Mammary microvascular endothelial cell (primary cell): ENCODE measurements at places on chromosomes 4 and X. TPM values are rescaled to one million over a fixed set of nuclear protein-coding genes. Genes with fewer than 3 reads are reported as not detected.

Gene SPANXN3
- not detected in 2 replicates for total RNA-seq

Gene TLR6
- 1.3 and 1.4 TPM in 2 replicates for total RNA-seq

Gene ZNF157
- not detected in 2 replicates for total RNA-seq

Gene AMER1
- 1.2 and 1.4 TPM in 2 replicates for total RNA-seq

Gene XAGE1B
- total RNA-seq: not detected in 2 replicates

Gene IL13RA2
- total RNA-seq: 1.5 and 1.9 TPM in 2 replicates

Gene FOXP3
- total RNA-seq: 0.10 TPM in 1 of 2 replicates, not detected in the other

Gene PAGE4
- total RNA-seq: not detected in 2 replicates

Gene SYNPO2
- 0.27 and 0.30 TPM in 2 replicates for total RNA-seq

Gene ARR3
- not detected in 2 replicates for total RNA-seq

Gene ARMCX4
- 3.4 and 4.5 TPM in 2 replicates for total RNA-seq

Gene MAP9
- total RNA-seq: 0.07 and 0.30 TPM in 2 replicates

Gene AVPR2
- total RNA-seq: 0.47 TPM in 1 of 2 replicates, not detected in the other

Gene F8A3
- total RNA-seq: 5.9 and 6.1 TPM in 2 replicates

Gene MAGEC2
- not detected in 2 replicates for total RNA-seq

Gene TRIM2
- total RNA-seq: 14.1 and 19.1 TPM in 2 replicates

Gene PF4V1
- total RNA-seq: not detected in 2 replicates

Gene SCLT1
- total RNA-seq: 15.7 and 16.3 TPM in 2 replicates

Gene TCP11X2
- not detected in 2 replicates for total RNA-seq

Gene IGSF1
- not detected in 2 replicates for total RNA-seq

Gene TLR8
- not detected in 2 replicates for total RNA-seq

Gene ASB12
- not detected in 2 replicates for total RNA-seq
